IPS DF 19.7 (cell line): ENCODE measurements at places on chromosomes 4 and X.
A peak's percentile ranks its signal among the peaks of the same experiment; 100 is the strongest.

- DNase-seq: no peak
Measured at GRCh38 chr4:84145176-84145575, 353.9 kb downstream of the NKX6-1 start.

- no peak for DNase-seq
Measured at GRCh38 chr4:124276461-124276860, 436.1 kb downstream of the ANKRD50 start.

DNA sequence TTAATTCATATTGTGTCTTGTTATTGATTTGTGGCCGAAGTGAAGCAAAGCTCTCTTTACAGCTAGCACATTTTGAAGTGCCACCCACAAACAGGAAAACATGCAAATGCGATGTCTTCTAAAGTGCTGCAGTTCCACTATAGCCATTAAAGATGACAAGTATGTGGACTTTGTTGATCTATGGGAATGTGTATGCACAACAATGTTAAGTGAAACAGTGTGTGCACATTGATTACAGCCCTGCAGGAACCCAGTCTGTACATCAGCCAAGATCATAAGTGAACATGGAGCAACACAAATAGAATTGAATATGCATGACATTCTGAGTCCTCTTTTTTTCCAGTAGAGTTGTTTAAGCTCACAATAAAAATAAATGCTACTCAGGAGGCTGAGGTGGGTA is 43.0 kb downstream of the TFDP3 start:
- no peak for DNase-seq

- peak; percentile 5 for DNase-seq
Measured at GRCh38 chr4:28287831-28288233, 1427.2 kb downstream of the STIM2 start.

- DNase-seq: peak; percentile 35
Measured at GRCh38 chr4:120865985-120866384, 56.5 kb downstream of the PRDM5 start.

DNA sequence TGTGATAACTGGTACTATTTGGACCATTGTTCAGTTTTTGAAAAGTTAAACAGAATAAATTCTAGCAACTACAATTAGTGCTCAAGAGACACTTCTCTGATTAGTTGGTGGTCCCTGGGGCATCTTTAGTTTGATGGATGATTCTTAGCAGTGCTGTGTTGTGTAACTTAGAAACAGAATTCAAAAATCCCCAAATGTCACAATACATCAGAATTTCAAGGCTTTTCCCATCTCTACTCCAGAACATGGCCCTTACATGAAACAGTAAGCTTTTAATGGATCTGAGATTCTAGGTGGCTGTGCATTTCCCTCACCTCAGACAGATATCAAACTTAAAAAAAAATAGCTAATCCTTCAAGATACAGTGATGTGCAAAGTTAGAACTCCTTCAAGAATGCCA is 104.4 kb upstream of the CXCL13 start:
- no peak for DNase-seq

GRCh38 chr4:170087163-170087700 is 2.5 kb downstream of the AADAT start:
- no peak for DNase-seq

DNA sequence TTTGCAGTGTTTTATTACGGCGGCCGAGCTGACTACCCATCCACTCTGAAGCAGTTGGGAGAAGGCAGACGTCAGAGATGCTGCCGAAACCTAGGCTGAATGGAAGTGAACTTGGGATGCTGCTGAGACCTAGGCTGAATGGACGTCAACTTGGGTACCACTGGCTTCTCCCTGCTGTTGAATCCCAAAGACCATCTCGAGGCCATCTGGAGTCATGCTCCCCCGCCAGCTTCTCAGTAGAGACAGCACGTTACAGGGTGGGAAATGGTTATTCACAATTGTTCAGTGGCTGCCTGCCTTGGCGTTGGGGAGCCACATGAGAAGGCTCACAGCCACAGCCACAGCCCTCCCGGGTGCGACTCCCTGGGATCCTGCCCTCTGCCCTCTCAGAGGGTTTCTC is 40.9 kb downstream of the P2RY8 start:
- no peak for DNase-seq

- no peak for DNase-seq
Measured at GRCh38 chrX:50812995-50813842, 775 bp downstream of the SHROOM4 start.

- no peak for DNase-seq
Measured at GRCh38 chrX:122790376-122791095, 393.5 kb upstream of the GRIA3 start.

DNA sequence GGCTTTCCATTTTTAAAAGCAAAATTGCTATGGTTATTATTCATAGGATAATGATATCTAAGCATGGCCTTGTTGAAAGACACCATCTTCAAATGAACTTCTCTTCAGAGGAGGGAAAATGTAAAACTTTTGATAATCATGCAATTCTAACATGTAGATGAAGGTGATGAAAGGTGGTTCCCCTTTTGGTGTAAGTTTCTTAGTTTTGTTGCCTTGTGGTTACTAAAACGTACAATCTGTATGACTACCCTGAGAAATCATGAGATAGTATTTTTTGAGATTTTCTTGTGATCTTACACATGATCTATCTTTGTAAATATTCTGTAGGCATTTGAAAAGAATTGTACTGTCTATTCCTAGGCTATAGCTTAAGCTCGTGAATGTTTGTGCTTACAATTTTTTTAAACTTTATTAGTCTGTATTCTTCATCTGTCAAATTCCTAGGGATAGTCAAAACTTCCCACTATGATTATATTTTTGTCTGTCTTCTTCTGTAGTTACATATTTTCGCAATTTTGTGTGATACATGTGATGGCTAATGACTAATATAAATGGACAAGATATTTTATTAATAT is 47.5 kb downstream of the PTPN13 start:
- DNase-seq: no peak

GRCh38 chrX:47285836-47286320 is 53.1 kb downstream of the USP11 start:
- no peak for DNase-seq

GRCh38 chr4:76752861-76753501 is 145.0 kb downstream of the SOWAHB start:
- DNase-seq: no peak

DNA sequence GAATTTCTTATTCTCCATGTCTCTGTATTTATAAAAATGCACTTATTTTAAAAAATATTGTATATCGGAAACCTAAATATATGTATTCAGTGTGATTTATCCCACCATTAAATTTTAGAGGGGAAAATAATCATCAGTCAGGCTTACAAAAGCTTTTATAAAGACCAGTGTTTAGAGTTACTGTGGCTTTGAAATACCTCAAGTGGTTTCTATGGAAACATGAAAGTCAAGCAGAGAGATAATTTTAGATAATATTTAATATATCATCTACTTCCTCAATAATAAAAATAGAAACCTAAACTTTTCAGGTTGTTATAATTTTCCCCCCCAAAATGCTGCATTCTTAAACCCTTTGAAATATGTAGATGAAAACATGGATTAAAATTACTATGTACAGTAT is 332.9 kb upstream of the PITX2 start:
- no peak for DNase-seq
